ENCODE measurements at places on chromosomes 12 and 14. TPM values are rescaled to one million over a fixed set of nuclear protein-coding genes. Genes with fewer than 3 reads are reported as not detected.

PTCSC3 gene
- not detected for polyA plus RNA-seq

DNA sequence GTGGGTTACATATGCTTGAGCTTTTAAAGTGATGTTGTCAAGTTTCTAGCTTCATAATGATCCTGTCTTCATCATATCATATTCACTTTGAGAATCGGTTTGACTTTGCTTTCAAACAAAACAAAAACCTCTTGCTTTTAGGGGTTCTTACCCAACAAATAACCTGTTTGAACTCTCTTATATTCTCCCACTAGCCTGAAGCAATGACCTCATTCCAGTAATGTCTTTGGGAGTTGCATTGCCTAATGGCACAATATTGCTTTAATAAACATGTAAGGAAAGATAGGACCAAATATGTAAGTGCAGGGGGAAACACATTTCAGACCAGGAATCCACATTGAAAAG lies 27.7 kb downstream of the WBP11 start:
- DNase-seq, result no peak

DNA sequence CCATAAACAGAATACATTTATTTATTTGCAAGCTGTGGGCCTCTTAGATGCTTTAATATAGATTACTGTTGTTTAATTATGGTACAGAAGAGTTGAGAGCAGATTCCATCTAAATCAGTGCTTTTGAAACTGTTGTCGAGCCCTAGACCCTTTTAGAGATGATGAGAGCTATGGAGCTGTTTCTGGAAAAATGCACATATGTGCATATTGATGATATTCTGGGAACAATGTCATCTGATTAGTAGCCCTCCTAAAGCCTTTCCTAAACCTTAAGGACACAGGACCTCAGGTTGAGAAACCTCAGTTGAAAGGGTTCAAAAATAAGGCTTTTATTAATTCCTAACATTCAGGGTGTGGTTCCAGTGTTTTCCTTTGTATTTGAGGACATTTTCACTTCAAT lies 11.7 kb downstream of the PRKCH start:
- DNase-seq, result no peak

GRCh38 chr12:78406213-78406612 lies 458.4 kb upstream of the SYT1 start:
- DNase-seq, result no peak

GRCh38 chr12:132416827-132417226 lies 73.1 kb upstream of the FBRSL1 start:
- DNase-seq, result no peak

- DNase-seq, result no peak
Observed at GRCh38 chr12:104958805-104959334, 780 bp upstream of the SLC41A2 start.

LRRK2 gene
- polyA plus RNA-seq, result 4.2 TPM

ANKRD33 gene
- polyA plus RNA-seq, result 0.29 TPM

DNA sequence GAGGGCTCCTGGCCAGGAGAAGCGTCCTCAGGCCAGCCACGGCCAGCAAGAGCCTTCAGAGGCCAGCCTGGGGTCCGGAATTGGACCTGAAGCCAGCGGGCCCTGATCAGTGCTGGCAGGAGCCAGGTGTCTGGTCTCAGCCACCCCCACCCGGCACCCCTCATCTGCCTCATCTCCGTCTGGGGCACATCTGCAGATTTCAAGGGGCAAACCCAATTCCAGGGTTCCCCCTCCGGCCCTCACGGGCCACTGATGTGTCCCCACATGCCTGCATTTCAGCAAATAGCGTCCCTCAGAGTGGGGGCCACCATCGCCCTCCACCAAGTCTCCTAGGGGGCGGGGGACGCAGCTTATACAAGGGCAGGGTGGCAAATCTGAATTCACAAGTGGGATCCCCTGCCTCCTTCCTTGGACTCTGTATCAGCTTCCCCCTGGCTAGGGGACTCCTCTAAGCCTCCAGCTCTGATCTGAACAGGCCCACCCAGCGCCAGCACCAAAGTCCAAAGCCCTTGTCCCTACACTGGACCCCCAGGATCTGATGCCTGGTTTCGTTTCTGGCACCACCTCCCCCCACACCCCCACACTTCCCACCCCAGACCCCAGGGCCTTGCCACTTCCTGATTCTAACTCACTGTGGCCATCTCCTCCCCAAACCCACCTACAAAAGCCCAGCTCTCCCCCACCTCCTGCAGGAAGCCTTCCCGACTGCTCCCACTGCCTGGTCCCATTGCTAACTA lies 10.1 kb downstream of the TMEM179 start:
- no peak for DNase-seq

OR4K2 gene
- polyA plus RNA-seq, result not detected

DNA sequence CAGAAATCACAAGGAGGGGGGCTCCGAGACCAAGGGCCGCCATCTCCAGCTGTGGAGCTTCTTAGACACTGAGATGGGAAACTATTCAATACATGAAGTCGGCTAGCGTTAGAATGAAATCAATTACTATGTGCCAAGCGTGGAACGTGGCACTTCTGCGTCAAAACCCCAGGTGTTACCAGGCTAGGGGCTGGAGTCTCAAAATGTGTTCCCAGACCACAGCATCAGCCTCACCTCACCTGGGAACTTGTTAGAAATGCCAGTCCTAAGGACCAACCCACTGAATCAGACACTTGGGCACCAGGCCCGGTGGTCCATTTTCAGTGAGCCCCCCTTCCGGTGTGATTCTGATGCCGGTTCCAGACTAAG lies 5.0 kb upstream of the SETD1B start:
- no peak for DNase-seq

DNA sequence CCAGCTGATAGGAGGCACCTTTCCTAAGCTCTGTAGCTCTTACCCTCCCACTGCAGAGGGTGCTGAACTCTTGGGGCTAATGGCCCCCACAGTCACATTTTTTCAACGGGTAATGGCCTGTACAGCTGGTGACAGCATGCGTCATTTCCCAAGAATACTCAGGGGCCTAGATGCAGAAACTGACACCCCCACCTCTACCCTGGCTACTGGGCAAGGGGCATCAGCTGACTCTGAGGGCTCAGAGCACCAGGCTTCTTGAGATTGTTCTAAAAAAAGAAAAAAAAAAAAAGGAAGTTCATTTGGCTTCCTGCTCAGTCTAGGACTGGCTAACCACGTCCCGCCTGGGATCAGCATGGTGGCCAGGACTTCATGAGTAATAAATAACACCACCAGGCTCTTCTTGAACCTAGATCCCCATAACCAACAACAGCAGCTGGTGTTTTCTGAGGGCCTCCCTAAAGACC lies 35.2 kb downstream of the ZFP36L1 start:
- no peak for DNase-seq

DNA sequence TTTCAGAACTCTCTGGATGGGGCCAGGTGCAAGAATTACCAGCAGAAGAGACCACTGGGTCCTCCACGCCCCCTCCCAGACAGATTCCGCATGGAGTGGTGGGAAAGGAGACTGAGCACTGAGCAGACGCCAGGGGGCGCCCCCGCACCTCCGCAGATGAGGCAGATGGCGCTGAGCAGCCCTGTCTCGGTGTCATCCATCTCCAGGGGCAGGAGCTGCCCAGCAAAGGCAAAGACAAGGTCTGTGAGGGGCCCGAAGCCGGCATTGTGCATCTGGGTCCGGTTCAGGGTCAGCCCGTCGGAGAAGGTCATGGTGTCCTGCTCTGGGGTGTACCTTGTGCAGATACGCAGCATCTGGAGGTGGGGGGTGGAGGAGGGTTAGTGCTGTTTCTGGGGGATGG lies 6.3 kb upstream of the ITGB7 start:
- peak; percentile 80 for DNase-seq

DNA sequence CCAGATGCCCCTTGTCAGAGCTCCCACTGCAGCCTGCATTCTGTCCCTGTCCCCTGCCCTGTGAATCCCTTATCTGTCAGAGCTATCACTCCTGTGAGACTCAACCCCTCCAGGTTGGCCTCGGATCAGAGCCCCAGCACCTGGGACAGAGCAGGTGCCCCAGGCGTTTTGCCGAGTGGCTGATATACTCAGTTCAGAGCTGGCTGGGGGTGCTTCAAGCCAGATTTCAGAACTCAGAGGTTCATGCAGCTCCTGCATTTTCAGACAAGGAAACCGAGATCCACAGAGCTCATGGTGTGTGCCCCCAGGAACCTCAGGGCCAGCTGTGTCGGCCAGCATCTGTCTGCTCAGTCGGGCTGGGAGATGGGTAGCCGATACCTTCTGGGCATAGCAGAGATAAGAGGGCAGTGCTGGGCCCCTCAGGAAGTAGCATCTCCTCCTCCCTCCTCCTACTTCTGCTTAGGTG lies 228.0 kb upstream of the RTL1 start:
- DNase-seq, result no peak

DNA sequence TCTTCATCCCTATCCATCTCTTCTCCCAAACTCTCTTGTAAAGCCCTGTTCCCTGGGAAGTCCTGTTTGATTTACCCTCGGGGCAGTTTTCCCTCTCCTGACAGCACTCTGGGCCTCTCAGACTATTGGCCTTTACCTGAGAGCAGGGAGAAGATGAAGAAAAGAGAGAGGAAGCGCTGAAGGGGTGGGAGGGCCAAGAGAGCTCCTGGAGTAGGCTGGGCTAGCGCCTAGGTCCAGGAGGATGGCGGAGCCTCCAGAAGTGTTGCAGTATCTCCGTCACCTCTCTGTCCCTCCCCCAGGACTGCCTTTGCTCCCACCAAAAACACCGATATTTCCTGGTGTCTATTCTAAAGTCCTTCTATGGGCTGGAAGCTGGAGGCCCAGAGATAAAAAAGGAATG lies 5.7 kb upstream of the IGFBP6 start:
- DNase-seq, result no peak

- no peak for DNase-seq
Observed at GRCh38 chr12:132094269-132094891, 49.7 kb downstream of the DDX51 start.

GRCh38 chr12:44889926-44890325 lies 13.8 kb upstream of the NELL2 start:
- no peak for DNase-seq

DNA sequence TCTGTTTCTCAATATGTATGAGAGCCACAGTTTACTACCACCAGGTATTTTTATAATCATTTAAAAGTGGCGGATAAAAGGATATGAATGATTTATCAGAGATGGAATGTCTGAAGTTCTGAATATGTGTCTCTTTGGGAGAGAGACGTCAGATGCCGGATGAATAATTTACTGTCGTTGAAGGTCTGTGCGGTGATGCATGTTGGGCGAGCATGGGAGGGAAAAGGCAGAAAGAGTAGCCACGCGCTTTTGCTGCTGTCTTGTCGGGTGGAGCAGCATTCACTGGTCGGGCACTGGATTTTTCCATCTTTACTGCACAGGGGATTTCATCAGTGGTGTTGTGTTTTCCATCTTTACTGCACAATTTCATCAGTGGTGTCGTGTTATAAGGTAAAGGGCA lies 65.6 kb downstream of the SYNE2 start:
- DNase-seq, result no peak

GRCh38 chr14:72738161-72738611 lies 155.7 kb downstream of the DPF3 start:
- no peak for DNase-seq

LRIG3 gene
- polyA plus RNA-seq, result 44.7 TPM

- DNase-seq, result no peak
Observed at GRCh38 chr12:33596061-33596460, 156.4 kb upstream of the SYT10 start.

GRCh38 chr14:24108336-24108874 lies 6.2 kb upstream of the DCAF11 start:
- no peak for DNase-seq

- no peak for DNase-seq
Observed at GRCh38 chr14:81390696-81391095, 9.4 kb downstream of the STON2 start.

GRCh38 chr12:27190761-27191160 lies 53.3 kb upstream of the STK38L start:
- DNase-seq, result no peak

HOXC12 gene
- polyA plus RNA-seq, result not detected

CCDC197 gene
- not detected for polyA plus RNA-seq

DNA sequence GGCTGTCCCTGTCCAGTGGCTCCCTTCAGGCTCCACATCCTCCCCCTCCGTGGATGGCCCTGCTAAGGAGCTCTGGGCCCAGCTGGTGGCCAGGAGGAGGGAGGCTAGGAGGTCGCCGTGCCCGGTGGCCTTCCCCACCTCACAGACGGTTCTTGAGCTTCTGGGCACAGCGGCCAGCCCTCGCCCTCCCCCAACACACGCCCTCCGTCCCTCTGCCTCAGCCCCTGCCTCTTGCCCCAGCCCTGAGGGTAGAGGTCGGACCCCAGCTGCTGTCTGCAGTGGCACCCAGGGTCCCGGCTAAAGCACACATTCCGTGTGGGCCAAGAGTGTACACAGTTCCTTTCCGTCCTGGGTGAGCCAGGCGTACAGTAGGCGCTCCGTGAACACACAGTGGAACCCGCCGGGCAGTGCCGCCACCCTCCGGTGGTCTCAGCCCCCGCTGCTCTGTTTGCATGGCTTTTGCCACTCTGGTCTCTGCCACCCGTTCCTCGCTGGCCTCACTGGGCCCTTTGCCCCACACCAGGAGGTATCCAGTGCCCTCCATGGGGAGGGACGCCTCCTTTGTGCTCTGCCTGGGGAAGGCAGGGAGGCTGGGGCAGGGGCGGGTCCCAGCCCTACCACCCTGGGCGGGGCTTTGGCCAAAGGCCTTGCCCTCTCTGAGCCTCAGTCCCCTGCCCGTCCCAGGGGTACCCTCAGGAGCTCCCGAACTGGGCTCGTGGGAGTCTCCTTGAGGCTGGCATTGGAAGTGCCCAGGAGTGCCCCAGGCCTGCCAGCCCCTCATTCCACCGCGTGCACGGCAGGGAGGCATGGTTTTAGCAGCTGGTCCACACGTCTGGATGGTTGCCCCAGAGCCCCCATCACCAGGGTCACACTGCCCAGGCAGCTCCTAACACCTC lies 13.0 kb downstream of the TRMT61A start:
- DNase-seq, result no peak

COL2A1 gene
- polyA plus RNA-seq, result 25.2 TPM

DNA sequence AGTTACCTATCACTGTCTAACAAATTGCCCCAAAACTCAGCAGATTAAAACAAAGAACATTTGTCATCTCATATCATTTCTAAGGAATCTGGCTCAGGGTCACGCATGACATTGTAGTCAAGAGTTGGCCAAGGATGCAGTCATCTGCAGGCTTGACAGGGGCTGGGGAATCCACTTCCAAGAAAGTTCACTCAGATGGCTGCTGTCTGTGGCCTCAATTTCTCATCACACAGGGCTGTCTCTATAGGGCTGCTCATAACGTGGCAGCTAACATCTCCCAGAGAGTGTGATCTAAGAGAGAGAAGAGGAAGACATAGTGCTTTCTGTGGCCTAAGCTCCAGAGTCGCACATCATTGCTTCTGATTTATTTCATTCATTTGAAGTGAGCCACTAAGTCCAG lies 17.0 kb upstream of the IL22 start:
- no peak for DNase-seq

CDK17 gene
- 34.3 TPM for polyA plus RNA-seq

CRIP1 gene
- 55.3 TPM for polyA plus RNA-seq

TCL1B gene
- polyA plus RNA-seq, result 0.32 TPM

GRCh38 chr12:8907513-8907912 lies 6.8 kb upstream of the PHC1 start:
- DNase-seq, result no peak

DNA sequence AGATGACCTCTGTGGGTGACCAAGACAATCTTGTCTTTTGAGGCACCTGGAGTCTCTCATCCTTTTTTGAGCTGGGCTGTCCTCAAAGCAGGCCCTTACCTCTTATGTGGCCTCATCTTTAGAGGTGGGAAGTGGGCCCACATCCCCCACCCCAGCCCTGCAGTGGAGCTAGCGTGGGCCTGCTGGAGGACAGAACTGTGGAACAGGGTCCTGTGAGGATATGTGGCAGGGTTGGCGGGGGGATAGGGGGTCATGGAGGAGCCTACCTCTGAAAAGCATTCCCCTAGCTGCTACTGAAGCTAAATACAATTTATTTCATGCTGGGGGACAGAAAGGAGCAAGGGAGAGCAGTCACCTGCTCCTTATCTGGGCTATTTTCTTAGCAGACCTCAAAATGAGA lies 457 bp upstream of the GPD1 start:
- no peak for DNase-seq

- no peak for DNase-seq
Observed at GRCh38 chr12:114776731-114777442, 92.9 kb upstream of the TBX3 start.
